8988T (cell line): ENCODE measurements at places on chromosomes 16 and 17.

DNA sequence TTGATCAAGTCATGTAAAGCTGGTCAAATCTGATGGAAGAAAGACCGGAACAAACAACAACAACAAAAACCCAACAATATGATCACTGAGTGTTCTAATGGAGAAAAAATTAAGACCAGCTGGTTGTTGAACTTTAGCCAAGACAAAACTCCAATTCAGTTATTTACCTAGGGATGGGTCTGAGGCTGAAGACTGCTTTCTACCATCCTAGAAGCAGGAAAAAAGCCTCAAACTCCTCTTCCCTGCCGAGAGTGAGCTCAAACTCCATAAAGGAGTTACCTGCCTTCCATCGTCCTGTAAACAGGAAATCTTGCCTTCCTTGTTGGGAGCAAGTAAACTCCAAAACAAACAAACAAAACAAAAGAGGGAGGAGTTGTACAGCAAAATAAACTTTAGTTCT, 23.1 kb upstream of the TMEM98 start:
- DNase-seq, result no peak

DNA sequence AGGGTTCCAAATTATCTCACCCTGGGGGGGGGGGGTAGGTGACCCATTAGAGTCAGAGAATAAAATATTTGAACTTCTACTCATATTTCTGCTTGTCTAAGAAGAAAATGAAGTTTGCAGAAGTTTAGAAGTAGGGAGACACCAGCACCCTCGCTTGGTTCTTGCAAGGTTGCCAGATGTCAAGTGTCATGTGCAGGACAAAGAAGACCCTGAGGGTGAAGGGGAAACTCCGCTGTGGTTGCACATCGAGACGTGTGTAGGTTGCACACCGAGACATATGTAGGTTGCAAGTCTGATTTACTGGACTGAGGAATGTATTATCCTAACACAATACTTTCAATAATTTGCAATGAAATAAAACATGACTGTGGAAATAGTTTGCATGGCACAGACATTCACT, 42.4 kb upstream of the IRF8 start:
- no peak for DNase-seq

DNA sequence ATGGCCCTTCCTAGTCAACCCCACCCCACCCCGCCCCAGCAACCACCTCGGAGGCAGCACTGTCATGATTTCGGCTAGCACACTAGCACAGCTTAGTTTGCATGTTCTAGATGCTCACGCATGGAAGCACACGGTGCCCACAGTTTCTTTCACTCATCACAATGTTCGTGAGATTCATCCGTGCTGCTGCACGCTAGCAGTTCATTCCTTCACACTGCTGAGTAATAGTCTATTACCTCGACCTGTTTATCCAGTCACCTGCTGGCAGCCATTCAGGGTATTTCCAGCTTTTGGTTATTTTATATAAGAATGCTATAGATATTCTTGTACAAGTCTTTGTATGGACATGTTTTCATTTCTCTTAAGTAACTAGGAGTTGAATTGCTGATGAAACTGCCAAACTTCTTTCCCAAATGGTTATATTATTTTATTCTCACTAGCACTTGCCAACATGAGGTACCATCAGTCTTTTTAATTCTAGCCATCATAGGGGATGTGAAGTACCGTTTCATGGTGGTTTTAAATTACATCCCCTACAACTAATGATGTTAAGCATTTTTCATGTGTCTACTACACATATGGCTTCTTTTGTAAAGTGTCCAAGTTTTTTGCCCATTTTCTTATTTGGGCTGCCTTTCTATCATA, 75.7 kb downstream of the CYTH1 start:
- DNase-seq, result no peak

DNA sequence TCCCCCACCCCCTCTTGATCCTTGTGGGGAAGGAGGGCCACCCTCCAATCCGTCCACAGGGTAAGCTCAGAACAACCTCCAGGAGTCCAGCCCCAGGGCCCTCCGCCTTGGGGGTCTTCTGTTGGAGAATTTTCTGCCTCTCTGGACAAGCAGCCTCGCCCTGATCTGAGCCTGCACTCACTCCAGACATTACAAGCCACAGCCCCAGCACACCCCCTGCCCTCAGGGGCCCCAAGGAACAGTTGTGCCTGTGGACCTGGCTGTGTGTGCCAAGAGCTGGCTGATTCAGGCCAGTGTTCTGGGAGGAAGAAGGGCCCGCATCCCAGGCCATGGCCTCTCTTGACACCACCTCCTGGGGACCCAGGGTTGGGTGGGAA, 477 bp upstream of the ARHGAP27 start:
- DNase-seq, result no peak

DNA sequence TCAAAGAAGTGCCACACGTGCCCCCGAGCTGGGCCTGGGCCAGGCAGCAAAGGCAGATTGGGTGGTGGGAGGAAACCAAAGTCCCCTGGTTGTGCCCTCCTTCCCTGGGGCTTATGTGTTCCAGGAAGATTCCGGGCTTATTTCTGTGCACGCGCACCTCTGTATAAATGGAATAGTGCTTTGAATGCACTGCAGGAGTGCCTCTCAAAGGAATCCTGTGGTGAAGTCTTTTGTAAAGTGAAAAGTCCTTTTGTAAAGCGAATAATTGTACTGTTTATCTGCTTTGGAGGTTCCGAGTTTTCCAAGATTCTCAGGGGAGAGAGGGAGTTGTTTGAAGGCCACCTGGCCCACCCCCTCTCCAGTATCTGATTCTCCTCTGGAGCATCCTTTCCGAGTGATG, 26.8 kb downstream of the C17orf75 start:
- no peak for DNase-seq

- DNase-seq, result no peak
Observed at GRCh38 chr16:19223235-19224170, 55.5 kb downstream of the SYT17 start.

DNA sequence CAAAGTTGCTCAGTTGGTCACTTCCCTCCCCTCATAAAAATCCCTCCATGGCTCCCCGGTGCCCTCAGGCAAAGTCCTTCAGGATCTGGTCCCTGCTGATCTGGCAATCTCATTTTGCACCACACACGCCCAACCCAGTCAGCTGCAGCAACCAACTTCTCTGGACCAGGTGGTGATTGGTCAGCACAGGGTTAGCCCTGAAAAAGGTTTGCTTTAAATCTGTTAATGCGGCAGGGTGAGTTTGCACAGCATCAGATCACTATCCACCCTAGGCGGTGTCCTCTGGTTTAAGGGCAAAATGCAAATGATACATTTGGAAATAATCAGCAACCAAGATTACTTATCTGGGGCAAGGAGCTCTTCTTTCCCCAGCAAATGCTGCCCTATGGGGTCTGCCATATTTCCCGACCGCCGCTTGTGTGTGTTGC, 42.9 kb upstream of the TNRC6C start:
- no peak for DNase-seq

- no peak for DNase-seq
Observed at GRCh38 chr17:55172612-55173011, 92.1 kb upstream of the HLF start.

- no peak for DNase-seq
Observed at GRCh38 chr16:66691234-66691633, 5.3 kb downstream of the CMTM4 start.

DNA sequence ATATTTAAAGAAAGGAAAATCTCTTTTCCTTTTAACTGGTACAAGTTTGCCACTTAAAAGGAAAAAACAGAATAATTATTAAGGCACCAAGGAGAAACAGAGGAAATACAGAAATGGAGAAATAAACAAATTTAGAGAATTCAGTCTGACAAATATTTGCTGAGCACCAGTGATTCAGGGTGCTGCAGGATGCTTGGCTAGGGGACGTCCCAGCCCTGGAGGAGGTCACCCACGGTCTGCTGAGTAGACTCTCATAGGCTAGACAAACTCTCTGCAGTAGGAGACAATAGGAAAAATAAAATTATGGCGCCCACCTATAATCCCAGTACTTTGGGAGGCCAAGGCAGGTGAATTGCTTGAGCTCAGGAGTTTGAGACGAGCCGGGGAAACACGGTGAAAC, 15.9 kb downstream of the C1QTNF1 start:
- no peak for DNase-seq

- DNase-seq, result no peak
Observed at GRCh38 chr16:4743226-4743878, 9.0 kb downstream of the DNAAF8 start.

DNA sequence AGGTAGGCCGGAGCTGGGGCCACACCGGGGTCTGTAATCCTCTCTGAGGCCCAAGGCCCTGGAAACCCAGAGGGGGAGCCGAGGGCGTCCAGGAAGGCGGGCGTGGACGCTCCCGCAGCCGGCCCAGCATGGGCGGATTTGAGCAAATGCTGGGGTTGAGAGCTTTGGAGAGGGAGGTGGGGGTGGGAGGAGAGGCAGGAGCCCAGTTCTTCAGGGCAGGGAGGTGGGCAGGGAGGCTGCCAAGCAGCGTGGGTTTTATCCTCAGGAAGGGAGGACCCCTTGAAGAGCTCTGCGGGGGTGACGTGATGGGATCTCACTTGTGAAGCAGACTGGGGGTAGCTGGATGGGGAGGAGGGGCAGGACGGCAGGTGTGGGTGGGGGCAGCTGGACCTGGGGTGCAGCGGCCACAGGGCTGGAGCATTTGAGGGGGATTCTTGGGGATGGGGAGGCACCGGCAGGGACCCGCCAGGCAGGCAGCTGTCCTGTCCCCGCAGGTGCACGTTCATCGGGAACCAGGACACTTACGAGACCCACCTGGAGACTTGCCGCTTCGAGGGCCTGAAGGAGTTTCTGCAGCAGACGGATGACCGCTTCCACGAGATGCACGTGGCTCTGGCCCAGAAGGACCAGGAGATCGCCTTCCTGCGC, 17.2 kb downstream of the TRAF7 start:
- DNase-seq, result no peak
